ENCODE measurements at places on chromosomes 6 and 20. TPM values are rescaled to one million over a fixed set of nuclear protein-coding genes. Genes with fewer than 3 reads are reported as not detected.
A peak's percentile ranks its signal among the peaks of the same experiment; 100 is the strongest.

DNA sequence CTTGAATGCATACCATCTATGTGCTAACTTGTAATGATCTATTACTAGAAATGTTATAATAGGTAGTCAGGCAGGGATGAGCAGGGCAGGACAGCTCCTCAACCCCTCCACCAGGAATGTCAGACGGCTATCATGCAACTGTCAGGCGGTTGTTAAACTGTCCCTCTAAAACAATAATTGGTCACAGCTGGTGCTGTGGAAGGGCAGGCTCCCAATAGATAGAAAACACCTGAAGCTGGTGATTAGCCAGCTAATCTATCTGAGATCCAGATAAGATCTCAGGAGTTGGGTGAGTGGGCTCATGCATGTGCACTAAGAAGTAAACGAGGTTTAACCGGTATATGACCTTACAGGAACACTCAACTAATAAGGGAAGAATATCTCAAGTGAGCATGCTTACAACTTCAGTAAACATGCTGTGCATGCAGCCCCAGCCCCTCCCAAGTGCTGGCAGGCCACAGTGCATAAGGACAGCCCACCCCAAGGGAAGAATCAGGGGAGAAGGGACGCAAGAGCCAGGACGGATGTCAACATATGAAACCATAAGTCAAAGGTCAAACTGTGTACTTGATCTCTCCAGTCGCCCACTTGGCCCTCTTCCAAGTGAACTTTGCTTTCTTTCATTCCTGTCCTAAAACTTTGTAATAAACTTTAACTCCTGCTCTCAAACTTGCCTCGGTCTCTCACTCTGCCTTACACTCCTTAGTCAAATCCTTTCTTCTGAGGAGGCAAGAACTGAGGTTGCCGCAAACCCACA is 566.2 kb upstream of the NRSN1 start:
- no peak for ATAC-seq

The ADIG gene
- not detected for total RNA-seq

- ATAC-seq, result peak; percentile 17
These were observed 167.1 kb upstream of the ZNF337 start for GRCh38 chr20:25863536-25864325.

GRCh38 chr6:78910591-78911171 is 43.3 kb downstream of the IRAK1BP1 start:
- ATAC-seq, result peak; percentile 83

DNA sequence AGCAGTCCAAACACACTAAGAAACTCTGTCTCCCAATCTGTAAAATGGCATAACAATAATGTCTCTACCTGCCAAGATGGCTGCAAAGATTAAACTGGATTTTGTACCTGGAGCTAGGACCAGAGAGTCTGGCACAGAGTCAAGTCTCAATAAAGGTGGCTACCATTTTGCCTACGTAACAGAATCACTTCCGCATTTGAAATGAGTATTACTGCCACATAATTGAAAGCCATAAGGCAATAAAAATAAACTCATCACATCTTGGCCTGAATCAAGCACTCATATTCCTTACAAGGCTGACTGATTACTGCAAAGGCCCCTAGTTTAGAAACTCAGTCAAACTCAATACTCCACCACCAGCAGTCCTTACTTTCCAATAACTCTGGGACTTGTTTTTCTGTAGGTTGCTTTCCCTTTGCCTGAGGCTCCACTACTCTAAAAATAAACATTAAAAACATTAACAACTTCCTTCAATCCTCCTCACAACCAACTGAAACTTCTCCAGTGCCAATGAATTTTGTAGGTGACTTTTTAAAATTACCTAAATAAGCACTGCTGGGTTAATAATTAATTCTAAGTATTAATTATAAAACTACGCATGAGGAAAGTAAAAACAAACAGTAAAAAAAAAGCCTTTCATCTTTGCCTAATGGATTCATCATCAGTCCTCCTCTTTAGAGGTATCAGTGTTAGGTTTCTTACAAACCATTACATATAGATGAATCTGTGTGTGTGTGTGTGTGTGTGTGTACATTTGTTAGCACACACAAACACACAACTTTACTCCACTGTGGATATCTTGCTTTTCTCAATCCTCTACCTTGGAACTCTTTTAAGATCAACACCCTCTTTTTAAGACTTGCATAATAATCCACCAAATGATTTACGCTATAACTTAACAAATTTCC is 3.7 kb downstream of the KIF16B start:
- ATAC-seq, result no peak
